Astrocyte of the cerebellum (primary cell): ENCODE measurements at places on chromosomes 11 and 22.

- peak; percentile 94 for DNase-seq
Observed at GRCh38 chr11:65421794-65422632, 585 bp upstream of the NEAT1 start.

DNA sequence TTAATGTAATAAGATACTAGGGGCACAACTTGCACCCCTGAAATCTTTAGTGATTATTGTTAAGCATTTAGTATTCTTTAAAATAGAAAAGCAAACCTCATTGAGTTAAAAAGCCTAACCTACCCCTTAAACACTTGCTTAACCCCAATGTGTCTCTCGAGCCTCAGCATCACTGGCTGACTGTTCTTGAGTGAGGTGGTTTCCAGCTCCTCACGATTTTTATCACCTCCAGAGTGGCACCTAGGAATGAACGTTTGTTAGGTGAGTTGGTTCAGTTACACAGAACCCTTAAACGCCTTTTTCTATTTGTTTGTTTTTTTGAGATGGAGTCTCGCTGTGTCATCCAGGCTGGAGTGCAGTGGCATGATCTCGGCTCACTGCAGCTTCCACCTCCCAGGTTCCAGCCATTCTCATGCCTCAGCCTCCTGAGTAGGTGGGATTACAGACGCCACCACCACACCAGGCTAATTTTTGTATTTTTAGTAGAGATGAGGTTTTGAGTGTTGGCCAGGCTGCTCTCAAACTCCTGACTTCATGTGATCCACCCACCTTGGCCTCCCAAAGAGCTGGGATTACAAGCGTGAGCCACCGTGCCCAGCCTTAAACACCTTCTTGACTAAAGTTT is 13.7 kb downstream of the YWHAH start:
- DNase-seq: no peak

- DNase-seq: no peak
Observed at GRCh38 chr11:111360150-111361043, 18.7 kb downstream of the POU2AF1 start.

DNA sequence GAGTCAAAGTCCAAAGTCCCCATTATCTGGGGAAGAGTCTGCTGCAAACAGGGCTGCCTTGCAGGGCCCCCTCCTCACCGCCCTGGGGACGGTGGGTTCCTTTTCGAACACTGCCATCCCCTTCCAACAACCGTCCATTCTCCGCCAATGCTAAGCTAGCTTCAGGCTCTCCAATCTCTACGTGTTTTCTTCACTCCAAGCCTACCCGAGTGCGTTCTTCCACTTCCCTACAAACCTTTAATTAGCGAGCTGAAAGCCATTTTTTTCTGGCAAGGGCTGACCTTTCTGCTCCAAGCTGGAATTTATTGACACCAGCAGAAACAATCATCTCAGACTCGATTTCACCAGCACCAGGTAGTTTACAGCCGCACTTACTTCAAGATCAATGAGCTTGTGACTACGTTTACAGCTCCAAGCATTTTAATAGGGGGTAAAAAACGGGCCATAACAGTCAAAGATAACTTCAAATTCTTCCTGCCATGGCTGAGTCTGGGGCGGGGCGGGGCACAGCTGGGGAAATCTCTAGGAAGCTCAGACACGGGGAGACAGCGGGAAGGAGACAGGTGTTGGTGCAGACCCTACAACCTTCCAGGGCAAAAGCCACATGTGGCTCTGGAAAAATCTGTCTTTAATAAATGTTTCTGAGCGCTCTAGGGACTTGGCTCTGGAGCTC is 82.2 kb downstream of the PHF21B start:
- no peak for DNase-seq

- DNase-seq: no peak
Observed at GRCh38 chr11:69919659-69920344, 100.6 kb upstream of the FGF3 start.

DNA sequence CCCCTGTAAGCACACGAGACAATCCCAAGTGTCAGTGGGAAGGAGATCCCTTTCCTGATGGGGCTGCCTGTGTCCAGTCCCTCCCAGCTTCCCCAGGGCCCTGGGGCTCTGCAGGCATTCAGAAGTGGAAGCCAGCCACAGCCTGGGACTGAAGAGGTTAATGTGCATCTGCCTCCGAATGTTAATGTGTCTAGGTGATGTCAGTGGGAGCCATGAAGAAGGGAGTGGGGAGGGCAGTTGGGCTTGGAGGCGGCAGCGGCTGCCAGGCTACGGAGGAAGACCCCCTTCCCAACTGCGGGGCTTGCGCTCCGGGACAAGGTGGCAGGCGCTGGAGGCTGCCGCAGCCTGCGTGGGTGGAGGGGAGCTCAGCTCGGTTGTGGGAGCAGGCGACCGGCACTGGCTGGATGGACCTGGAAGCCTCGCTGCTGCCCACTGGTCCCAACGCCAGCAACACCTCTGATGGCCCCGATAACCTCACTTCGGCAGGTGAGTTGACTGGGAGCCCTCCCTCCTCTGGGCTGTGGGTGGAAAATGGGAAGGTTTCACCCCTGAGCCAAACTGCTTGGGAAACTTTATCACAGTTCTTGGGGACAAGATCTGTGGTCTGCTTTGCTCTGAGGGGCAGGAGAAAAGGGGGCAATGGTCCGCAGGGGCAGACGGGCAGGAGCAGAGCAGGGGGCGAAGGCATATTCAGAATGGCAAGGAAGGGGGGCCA is at the start of gene MCHR1:
MCHR1 (plus strand) TSS at position 236 of the 715 bp plus-strand sequence; CDS start at position 405, 169 bp downstream.
- DNase-seq: no peak

DNA sequence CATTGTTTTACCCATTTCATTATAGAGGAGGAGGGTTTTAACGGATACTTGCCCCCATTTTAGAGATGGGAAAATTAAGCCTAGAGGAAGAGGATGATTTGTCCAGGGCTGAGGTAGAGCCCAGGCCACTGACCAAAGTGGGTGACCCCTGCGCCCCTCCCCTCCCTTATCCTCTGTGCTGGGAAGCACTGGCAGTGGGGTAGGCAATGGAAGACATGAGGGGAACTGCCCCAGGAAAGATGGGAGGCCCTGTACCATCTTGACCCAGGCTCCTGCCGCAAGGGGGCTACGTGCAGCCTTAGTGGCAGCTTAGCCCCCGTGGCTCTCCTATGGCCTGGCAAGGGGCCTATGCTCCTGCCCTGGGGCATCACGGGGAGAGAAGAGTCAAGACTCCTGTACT is 76.4 kb upstream of the MYOD1 start:
- no peak for DNase-seq

DNA sequence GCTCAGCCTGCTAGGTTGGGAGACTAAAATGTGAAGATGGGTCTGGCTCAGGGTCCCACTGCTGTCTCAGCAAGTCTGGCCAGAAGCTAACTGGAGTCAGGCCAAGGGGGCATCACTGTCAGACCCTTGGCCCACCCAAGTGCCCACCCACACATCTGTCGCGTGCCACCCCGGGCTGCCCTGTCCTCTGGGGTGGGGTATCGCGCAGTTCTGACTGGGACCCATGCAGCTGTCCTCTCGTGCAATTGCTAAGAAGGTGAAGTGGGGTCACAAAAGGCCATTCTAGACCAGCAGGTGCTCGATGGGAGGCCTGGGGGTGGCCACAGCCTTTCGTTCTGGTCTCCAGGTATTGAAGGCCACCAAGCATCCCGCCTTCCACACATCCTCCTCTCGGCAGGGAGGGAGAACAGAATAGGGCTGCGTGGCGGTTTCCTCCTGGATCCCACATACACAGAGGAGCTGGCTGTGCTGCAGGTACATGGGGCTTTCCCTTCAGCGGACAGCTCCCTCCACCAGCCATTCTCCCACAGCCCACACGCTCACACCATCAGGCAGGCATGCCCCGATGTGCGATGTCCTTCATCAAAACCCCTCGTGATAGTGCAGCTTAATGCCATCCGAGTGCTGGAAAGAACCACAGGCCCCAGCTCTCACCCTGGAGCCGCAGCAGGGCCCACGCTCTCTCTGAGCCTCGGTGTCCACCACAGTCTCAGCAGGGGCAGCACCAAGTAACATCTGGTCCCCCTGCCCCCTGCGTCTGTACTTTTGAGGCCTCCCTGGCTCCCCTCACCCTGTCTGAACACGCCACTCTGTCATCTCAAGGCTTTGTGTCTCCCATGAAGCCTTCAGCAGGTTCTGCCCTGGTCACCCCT is 37.6 kb downstream of the SHANK2 start:
- no peak for DNase-seq

GRCh38 chr11:15969701-15970329 is 386.5 kb downstream of the SOX6 start:
- DNase-seq: no peak

- no peak for DNase-seq
Observed at GRCh38 chr11:116376054-116376453, 396.7 kb downstream of the BUD13 start.

DNA sequence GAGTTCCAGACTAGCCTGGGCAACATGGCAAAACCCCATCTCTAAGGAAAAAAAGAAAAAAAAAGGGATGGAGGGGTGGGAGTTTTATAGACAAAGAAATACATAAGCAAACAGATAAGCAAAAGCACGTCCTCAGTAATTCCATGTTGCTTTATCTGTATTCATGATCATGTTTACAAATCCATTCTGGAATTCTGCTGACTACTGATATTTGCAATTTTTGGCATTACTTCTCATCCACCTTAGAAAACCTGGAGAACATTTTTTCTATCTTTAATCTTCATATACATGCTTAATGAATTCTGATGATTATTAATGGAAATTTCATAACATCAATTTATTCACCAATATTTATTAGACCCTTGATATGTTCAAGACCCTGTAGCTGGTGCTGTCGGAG is 1.7 kb upstream of the FDX1 start:
- DNase-seq: no peak

- DNase-seq: no peak
Observed at GRCh38 chr11:6655790-6656583, at the start of gene DCHS1. Gene DCHS1, minus strand, starts transcription at chr11:6655809. Its CDS starts 14,196 bp downstream, at chr11:6641613.

- DNase-seq: peak; percentile 94
Observed at GRCh38 chr11:2825889-2826678, 59.5 kb downstream of the CDKN1C start.

DNA sequence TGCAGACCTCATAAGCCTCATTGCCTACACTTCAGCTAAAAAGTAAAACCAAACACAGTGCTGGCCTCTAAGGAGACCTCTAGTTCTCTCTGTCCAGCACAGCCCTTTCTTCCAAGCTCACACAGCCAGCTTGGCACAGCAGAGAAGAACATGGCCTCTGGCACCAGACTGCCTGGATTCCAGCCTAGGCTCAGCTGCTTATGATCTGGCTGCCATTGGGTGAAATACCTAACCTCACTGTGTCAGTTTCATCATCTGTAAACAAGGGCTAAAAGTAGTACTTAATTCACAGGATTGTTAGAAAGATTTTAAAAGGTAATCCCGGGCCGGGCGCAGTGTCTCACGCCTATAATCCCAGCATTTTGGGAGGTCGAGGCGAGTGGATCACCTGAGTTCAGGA is 9.9 kb upstream of the ACER3 start:
- DNase-seq: no peak

DNA sequence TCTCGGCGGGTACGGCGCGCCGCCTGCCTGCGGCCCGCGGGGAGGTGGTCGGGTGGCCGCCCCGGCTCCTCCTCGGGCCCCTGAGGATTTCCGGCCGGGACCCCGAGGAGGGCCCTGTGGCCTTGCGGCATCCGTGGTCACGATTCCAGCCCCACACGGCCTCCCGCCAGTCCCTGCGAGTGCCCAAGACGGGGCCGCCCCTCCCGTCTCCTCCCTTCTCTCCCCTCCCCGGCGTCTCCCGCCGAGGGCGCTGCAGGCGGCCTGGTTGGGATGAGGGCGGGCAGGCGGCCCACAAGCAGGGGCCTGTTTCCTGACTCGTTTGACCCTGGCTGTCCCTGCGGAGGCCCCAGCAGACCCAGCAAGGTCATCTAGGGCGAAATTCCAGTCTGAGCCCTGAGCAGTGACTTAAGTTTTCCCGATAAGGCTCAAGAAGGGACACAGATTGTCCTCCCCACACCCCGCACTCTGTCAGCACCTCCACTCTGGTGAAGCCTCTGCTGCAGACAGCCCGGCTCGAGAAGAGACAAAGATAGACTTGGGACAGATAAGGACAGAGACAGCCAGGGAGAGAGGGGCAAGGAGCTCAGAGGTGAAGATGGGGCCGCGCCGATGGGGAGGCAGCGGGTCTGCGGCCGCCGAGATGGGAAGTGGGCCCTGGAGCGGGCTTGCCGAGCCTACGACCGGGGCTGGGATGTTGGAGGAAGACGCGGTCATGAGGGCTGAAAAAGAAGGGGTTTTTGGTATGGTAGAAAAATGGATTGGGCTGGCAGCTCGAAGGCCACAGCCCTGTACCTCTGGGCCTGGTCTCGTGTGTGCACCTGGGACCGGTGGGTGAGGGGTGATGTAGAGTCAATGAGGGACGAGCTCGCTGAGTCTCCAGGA is 95.0 kb downstream of the SWAP70 start:
- no peak for DNase-seq

DNA sequence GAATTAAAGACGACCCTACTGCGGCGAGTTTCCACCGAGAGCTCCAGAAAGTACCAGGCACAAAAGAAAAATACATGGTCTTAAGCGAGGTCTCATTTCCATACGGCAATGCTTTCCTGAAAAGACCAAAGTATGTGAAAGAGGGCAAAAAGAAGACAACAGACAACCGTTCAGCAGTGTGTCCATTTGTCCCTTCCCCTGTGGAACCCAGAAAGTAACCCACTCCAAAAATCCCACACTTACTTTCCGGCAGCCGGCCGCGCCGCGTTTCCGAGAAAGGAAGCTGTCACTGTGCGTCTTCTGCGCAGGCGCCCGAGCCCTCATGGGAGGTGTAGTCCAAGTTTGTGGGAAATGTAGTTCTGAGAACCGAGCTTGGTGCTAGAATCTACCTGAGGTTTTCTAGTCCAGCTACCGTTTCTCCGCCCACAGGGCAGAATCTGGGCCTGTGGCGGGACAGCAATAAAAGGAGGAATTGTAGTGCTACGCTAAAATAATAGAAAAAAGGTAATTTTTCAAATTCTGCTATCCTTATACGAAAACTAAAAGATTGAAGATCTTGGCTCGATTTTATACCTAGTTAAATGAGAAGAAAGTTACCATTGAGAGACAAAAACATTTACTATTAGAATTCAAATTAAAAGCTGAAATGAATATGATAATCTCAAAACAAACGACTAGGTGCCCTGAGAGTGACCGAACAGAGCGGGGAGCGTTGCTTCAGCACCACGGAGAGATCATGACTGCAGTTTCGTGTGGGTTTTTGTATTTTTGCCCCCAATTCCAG is at the start of gene PUS3:
PUS3 (minus strand) TSS at position 280 of the 784 bp plus-strand sequence. CDS start 6,922 bp downstream, outside the sequence.
- DNase-seq: peak; percentile 58
